ENCODE measurements at places on chromosomes 6 and 20. TPM values are rescaled to one million over a fixed set of nuclear protein-coding genes. Genes with fewer than 3 reads are reported as not detected.
A peak's percentile ranks its signal among the peaks of the same experiment; 100 is the strongest.

- peak; percentile 23 for DNase-seq
- no peak overlapping the region for H3K27ac ChIP-seq
- H3K4me1 ChIP-seq: peaks cover 32% of the 10 kb centered on the region
- no peaks in the 10 kb centered on the region for H3K27me3 ChIP-seq
Observed at GRCh38 chr20:16472045-16472872, 101.0 kb downstream of the KIF16B start.

DNA sequence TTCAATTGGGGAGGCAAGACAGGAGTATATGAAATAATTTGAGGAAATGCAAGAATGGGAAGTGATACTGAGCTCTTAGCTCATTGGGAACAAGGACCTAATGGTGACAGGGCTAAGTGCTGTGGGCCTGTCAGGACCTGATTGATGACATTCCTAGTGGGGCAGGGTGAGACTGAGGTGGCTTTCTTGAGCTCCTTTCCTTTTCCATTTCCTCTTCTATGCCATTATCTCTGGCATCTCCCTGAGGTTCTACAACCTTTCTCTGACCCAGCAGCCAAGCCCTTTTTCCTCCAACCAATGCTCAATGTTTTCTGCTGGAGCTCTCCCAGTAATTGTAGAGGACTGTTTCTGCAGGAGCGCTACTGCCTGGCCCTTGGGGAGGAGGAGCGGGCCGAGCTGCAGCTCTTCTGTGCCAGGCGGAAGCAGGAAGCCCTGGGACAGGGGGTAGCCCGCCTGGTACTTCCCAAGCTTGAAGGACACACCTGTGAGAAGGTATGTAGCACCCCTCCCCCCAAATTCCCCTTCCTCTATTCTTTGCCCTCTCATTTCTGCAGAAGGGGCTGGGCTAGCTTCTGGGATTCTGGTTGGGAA, 2.8 kb upstream of the TOMM6 start:
- no peak for DNase-seq
- H3K27ac ChIP-seq: no peak overlapping the region
- H3K36me3 ChIP-seq: no peaks in the 10 kb centered on the region

GRCh38 chr6:140663094-140663493, 1288.6 kb upstream of the CITED2 start:
- no peaks in the 10 kb centered on the region for H3K4me1 ChIP-seq
- no peaks in the 10 kb centered on the region for H3K36me3 ChIP-seq

DNA sequence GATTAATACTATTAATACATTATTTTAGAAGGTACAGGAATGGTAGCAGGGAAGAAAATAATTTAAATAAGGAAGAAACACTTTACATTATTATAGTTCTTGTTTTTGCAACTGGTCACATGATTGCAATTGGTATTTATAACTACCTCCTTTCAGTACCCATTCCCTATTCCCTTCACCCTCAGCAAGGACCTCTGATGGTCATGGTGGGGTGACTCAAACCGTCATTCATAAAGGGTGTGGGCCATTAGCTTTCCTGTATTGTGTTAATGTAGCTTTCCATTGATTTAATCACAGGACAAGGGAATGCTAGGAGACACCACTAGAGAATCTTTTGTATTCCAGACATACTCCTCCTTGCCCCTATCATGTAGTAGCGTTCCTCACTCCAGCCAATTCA, 47.2 kb upstream of the TMEM244 start:
- H3K4me3 ChIP-seq: no peak overlapping the region
- H3K4me1 ChIP-seq: no peaks in the 10 kb centered on the region
- H3K27ac ChIP-seq: no peak overlapping the region

GRCh38 chr6:90668141-90668540, 81.3 kb upstream of the MAP3K7 start:
- H3K4me3 ChIP-seq: no peak overlapping the region
- no peak overlapping the region for H3K27ac ChIP-seq
- no peaks in the 10 kb centered on the region for H3K36me3 ChIP-seq
- DNase-seq: no peak
- H3K27me3 ChIP-seq: no peaks in the 10 kb centered on the region

DNA sequence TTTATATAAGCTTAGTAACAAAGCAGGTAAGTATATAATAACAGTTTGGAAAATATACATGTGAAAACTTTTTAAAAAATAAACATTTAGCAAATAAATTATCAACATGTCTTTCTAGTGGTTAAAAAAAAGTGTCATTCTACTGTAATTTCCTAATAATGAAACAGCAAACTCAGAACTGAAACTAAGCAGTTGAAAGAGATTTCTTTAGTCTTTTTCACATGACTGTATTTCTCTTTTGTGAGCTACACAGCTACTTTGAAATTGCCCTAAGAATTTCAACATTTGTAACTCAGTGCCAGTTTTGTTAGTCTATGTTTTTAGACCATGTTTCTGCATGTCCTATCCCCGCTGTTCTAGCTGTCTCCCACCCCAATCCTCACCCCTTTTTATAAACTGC, 28.4 kb upstream of the SDHAF4 start:
- H3K36me3 ChIP-seq: peaks cover 13% of the 10 kb centered on the region
- H3K27ac ChIP-seq: no peak overlapping the region
- H3K4me3 ChIP-seq: no peak overlapping the region
- H3K27me3 ChIP-seq: no peaks in the 10 kb centered on the region

- H3K27me3 ChIP-seq: peaks cover 46% of the 10 kb centered on the region
- peak; percentile 59 for DNase-seq
- H3K4me3 ChIP-seq: peak overlapping the region; percentile 95
- H3K4me1 ChIP-seq: peaks cover 10% of the 10 kb centered on the region
Observed at GRCh38 chr6:111087871-111088667, 766 bp downstream of the SLC16A10 start.

NANP gene
- total RNA-seq: 7.1 TPM

WFDC10B gene
- total RNA-seq: not detected

RIPOR2 gene
- 1.2 TPM for total RNA-seq

Data from transverse colon (tissue), 4 donors.